ENCODE measurements at places on chromosomes 3 and 15. TPM values are rescaled to one million over a fixed set of nuclear protein-coding genes. Genes with fewer than 3 reads are reported as not detected.

The CP gene
- 1.0 TPM for total RNA-seq

The APOD gene
- total RNA-seq, result 20.4 TPM

The LXN gene
- total RNA-seq, result 15.7 TPM

The LNP1 gene
- total RNA-seq, result 7.3 TPM

The HRG gene
- total RNA-seq, result not detected

The TP63 gene
- 7.8 TPM for total RNA-seq

The CEMIP gene
- 0.52 TPM for total RNA-seq

The TMEM207 gene
- total RNA-seq, result not detected

The COL7A1 gene
- 2.1 TPM for total RNA-seq
